Activated CD8-positive, alpha-beta memory T cell treated with anti-CD3 and anti-CD28 coated beads, Interleukin-2, amount 50 U/mL, for 48 hours (primary cell): ENCODE measurements at places on chromosomes 12 and 14.
A peak's percentile ranks its signal among the peaks of the same experiment; 100 is the strongest.

GRCh38 chr12:74229671-74230070 lies 308.0 kb upstream of the ATXN7L3B start:
- no peak for DNase-seq

DNA sequence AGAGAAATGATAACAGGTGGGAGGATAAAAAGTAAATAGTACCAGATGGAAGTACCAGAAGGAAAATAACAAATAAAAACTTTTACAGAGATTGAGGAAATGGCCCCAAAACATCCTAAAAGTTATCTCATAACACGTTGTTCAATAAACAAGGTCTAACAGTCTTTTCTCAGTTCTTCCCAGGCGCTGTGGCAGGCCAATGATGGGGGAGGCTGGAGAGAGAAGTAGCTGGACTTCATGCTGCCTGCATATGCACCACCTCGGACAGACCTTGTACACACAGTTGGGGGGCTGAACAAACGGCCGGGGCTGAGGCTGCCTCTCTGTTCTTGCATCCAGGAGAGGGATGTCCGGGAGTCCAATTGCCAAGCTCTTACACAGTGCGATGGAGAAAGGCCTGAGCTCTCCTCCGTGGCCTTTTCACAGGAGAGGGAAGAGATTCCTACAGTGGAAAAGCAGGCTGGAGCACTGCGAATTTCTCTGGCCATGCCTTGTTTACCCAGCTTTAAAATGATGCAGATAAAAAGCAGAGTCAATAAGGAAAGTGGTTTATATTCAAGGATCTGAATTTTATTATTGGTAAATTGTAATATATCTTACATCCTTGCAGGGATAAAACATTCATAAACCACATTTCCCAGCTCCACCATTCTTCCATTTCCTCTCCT lies 109.8 kb downstream of the PHLDA1 start:
- no peak for DNase-seq

- no peak for DNase-seq
Measured at GRCh38 chr12:54740882-54741281, 92.7 kb upstream of the DCD start.

- DNase-seq = no peak
Measured at GRCh38 chr14:74650927-74651686, 39.1 kb upstream of the LTBP2 start.

DNA sequence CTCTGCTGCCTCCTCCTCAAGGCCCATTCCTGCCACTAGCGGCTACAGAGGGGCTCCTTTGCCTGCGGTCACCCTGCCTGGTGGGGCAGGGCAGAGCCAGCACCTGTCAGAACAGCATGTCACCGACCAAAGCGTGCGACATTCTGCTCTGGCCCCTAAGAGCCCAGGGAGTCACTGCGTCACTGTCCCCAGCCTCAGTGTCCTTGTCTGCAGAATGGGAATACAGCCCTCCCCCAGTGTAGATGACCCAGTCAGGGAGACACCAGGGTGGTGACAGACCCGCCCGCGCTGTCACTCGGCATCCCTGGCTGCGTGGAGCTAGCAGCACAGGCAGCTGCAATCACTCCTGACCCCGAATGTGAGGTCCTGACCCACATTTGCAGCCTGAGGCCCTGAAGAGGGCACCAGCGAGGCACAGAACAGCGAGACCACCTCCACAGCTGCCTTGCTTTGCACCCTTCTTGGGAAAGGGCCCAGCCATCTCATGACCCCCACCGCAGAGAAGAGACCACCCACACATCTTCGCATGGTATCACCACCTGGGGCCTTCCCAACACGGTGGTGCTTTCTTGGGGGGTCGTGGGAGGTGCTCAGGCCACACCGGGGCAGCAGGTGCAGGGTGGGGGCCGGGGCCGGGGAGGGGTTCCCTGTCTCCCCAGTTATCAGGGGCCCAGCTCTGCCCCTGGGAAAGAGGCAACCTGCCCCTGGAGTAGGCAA lies 2.5 kb downstream of the AHNAK2 start:
- DNase-seq = peak; percentile 60

GRCh38 chr14:34355584-34356263 lies 106.3 kb downstream of the SPTSSA start:
- no peak for DNase-seq

DNA sequence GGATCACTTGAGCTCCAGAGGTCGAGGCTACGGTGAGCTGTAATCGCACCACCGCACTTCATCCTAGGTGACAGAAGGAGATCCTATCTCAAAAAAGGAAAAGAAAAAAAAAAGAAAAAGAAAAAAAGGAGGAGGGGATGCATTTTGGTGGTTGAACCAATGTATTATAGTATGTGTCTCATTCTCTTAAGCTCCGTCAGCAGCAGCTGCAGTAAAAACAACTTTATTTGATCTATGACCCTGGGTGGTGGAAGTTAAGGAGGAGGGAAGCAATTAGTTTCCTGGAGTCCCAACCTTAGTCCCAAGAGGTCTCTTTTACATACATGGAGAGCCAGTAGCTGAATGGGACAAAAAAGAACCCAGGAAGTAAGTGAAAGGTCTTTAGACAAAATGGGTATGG lies 26.8 kb upstream of the APOF start:
- no peak for DNase-seq

GRCh38 chr14:22448035-22448904 lies 140.8 kb downstream of the DAD1 start:
- DNase-seq = no peak

DNA sequence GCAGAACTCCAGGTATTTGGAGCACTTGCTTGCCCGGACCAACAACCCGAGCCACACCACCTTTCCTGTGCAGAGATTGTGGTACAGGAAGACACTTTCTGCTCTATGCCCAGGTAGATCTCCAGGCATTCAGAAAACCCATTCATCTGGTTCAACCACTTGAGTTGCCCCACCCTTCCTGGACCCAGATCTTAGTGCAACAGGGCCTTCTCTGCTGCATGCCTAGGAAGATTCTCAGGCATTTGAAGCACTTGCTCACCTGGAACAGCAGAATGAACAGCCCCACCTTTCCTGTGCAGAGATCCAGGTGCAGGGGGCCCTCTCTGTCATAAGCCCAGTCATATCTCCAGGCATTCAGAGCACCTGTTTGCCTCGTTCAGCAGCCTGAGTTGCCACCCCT lies 412.8 kb upstream of the MGAT4C start:
- DNase-seq = no peak

- peak; percentile 64 for DNase-seq
Measured at GRCh38 chr12:12007713-12008231, 63.0 kb upstream of the BCL2L14 start.

- no peak for DNase-seq
Measured at GRCh38 chr14:67268426-67269150, 27.4 kb downstream of the PALS1 start.

DNA sequence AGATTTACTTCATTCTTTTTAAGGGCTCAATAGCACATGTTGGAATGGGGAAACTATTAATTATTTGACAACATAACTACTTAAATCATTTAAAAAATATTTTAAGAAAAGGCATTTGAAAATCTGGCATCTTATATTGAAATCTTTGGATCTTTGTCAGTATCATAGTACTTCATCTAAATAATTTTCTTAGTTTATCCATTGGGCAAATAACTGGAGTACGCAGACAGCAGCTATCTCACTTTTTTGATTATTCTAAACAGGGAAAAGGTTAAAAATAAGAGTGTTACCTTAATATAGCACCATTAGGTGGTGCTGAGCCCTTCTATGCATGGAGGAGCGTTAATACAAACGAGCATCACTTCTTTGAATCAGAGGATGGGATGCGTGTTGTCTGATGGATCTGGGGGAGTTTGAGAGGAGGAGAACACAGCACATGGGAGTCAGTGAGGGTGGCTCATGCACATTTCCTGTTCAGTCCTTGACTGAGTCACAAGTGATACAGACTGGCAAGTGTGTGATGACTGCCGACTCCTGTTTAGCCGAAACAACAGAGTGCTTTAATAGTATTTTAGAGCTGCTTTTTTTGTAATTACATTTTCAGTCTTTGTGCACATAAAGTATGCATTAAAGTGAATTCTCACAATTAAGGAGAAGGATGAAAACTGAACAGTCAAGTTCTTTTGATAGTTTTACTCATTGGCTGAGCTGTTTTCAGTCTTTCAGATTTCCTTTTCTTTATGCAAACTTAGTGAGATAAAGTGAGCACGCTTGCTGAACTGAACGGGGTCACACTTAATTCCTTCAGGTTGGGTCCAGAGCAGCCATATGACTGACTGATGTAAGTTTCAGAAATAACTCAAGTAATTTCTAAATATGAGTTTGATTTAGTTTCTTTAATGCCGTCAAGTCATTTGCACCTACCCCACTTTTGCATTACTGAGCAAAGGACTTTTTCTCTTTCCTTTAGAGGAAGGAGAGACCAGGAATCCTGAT lies 92.7 kb downstream of the DIP2B start:
- peak; percentile 60 for DNase-seq

- no peak for DNase-seq
Measured at GRCh38 chr12:105469211-105469610, 138.7 kb downstream of the C12orf75 start.

GRCh38 chr12:128305336-128305892 lies 38.4 kb downstream of the TMEM132C start:
- DNase-seq = no peak

DNA sequence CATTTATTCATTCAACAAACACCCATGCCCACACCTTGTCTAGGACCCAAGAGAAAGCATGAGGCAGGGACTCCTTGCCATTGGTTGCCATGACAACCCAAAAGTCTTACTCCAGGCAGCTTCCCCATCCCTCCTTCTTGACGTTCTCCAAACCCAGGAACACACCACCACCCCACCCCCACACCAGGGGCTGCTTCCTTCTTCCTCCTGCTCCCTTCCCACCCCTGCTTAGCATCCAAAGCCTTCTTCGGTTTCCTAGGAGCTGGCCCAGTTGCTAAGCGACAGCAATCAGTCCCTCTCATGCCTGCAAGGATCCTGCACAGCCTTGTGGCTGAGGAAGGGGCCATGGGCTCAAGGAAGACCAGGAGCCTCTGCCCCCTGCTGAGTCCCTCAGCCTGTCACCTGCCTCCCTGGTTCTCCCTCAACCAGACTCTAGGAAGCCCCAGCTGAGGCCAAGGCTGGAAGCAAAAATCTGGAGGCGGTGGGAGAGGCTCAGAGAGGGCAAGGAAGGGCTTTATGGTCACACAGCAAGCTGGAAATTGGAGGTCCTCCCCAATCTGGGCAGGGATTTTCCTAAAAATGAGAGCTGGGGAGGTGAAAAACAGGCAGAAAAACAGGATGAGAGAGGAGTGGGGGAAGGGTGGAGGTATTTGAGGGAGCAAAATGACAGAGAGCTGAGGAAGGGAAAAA lies 15.4 kb downstream of the RASAL1 start:
- DNase-seq = no peak

DNA sequence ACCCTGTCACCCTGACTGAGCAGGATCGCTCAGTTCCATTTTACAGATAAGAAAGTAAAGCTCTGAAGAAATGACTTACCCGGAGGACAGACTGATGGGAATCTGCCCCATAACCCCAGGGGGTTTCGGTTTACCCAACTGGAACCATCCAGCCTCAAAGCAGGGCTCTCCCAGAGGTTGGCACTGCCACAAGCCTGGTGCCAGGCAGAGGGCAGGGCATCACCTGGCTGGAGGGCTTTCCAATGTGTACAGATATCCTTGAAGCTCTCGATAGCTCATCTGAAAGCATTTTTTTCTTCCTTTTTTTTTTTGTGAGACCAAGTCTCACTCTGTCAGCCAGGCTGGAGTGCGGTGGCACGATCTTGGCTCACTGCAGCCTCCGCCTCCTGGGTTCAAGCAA lies 33.2 kb downstream of the STON2 start:
- DNase-seq = no peak

GRCh38 chr12:121784460-121784859 lies 9.0 kb downstream of the RHOF start:
- no peak for DNase-seq

DNA sequence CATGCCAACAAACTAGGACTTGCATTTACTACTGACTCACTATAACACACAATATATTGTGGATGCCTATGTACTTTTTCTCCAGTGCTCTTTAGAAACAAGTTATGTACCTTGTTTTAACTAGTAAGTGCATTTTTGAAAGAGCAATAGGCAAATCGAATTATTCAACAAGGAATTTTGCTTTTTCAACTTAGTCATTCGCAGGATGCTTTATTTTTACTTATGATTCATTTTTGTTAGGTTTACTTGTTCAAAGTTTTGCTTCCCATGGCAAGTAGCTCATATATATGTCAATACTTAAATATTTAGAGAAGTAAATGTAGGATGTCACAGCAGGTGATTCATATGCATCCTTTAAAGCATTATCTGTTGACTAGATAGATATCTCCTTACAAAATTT lies 149.8 kb downstream of the PELI2 start:
- DNase-seq = no peak

DNA sequence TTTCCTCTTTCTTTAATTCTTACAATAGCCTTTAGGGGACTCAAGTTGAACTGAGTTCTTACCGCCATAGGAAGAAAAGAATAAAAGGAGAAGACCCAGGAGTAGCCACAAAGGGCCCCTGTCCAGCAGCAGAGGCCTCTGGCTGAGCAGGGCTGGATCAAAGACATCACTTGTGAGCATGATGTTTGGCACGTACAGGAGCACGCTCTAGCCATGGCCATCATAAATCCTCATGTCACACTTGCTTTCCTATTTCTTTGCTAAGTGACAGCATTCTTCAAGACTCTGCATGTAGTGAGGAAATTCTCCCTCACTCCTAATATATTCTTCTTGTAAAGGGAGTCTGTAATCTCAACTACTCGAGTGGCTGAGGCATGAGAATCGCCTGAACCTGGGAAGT lies 15.7 kb downstream of the CLEC4C start:
- no peak for DNase-seq

DNA sequence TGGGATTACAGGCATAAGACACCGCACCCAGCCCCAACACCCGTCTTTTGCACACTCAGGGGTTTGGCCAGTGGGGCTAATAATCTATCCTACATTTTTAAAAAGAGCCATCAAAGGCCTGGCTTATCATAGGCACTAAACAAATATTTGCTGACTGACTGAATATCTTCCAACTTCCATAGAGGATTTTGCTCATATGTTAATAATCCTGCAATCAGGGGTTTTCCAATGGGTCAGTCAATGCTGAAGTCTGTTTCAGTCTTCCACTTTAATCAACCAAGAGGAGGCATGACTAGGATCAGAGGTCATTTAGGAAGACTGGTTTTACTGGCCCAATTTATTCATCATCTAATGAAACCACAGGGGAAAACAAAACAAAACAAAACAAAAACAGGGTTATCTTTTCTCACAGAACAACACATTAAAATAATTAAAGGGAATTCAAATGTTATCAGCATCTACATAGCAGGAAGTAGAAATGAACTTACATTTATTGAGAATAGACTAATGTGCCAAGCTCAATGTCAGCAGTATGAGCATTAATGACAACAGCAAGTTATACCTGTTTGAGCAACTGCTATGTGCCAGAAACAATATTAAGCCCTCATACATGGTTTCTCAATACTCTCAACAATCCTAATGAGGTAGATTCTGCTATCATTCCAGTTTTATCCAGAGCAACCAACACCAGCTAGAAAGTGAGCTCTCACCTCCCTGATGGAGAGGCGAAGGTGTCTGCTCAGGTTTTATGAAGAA lies 372.2 kb downstream of the EGLN3 start:
- DNase-seq = no peak

DNA sequence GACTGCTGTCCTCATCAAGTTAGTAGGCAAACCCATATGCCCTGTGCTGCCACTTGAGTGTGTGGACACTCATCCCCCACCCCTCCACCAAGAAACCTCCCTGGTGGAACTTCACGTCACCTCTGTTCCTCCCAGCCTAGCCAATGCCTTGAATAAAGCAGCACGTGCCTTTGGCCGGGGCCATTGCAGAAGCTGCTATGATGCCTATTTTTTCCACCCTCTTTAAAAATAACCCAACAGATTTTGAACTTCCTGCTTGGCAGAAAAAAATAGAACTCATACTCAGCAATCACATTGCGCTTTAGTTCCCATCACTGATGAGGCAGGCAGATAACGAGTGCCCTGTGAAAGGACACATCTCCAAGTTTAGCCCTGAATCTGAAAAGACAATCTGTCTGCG lies 23.1 kb upstream of the PWP1 start:
- no peak for DNase-seq
